ENCODE measurements at places on chromosomes 16 and 17. TPM values are rescaled to one million over a fixed set of nuclear protein-coding genes. Genes with fewer than 3 reads are reported as not detected.

DPEP3 gene
- total RNA-seq = not detected

DNA sequence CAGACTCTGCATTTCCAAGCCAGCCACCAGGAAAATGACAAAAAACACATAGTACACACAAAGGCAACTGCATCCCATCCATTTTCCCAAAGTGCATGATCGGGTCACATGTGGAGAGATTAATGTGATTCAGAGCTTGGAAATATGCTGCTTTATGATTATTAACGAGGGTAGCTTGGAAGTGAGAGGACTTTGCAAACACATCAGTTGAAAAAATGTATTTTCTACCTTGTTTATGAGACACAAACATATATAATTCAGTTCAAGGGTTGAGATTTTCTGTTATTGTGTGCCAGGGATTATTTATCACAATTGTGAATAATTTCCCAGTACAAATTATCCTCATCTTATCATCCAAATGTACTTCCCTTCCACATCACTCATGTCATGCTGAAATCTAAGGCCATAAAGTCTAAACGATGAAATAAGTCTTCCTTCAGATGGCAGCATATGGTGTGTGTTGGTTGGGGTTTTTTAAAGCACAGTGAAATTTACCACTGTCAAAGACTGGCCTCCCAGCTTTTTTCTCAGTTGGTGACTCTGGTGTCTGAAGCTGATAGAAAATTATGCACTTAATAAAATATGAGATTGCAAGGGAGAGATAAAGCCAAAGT lies 104.7 kb upstream of the ADAMTS18 start:
- H3K4me3 ChIP-seq = no peak overlapping the region
- H3K36me3 ChIP-seq = no peaks in the 10 kb centered on the region
- DNase-seq = no peak
- no peaks in the 10 kb centered on the region for H3K4me1 ChIP-seq
- H3K27me3 ChIP-seq = no peaks in the 10 kb centered on the region

CTRB2 gene
- total RNA-seq = not detected

TMEM220 gene
- not detected for total RNA-seq

DNA sequence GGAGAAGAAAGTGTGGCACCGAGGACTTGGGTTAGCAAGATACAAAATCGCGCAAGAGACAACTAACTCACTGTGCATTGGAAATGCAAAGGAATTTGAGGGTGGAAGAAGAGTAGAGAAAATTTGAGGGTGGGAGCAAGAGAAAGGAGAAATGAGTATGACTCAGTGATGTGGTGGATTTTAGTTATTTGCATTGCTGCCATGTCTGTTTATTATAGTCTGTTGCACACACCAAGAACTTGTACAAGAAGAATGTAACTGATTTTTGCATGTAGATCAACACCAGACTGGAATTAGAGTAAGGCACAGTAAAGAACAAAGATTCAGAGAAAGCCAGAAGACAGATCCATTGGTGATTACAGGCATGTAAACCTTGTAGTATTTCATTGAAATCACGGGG lies 71.6 kb upstream of the SMIM36 start:
- no peak overlapping the region for H3K4me3 ChIP-seq
- peaks cover under 1% of the 10 kb centered on the region for H3K4me1 ChIP-seq
- no peak for DNase-seq
- H3K27ac ChIP-seq = no peak overlapping the region
- H3K36me3 ChIP-seq = no peaks in the 10 kb centered on the region
- no peaks in the 10 kb centered on the region for H3K27me3 ChIP-seq
